Sigmoid colon (tissue), 7 donors: ENCODE measurements at places on chromosomes 5 and 9.
A peak's percentile ranks its signal among the peaks of the same experiment; 100 is the strongest.

GRCh38 chr5:24621792-24622191 is 23.0 kb downstream of the CDH10 start:
- DNase-seq: peak; percentile 65

- DNase-seq: no peak
Measured at GRCh38 chr9:91248707-91249106, 113.0 kb downstream of the AUH start.

DNA sequence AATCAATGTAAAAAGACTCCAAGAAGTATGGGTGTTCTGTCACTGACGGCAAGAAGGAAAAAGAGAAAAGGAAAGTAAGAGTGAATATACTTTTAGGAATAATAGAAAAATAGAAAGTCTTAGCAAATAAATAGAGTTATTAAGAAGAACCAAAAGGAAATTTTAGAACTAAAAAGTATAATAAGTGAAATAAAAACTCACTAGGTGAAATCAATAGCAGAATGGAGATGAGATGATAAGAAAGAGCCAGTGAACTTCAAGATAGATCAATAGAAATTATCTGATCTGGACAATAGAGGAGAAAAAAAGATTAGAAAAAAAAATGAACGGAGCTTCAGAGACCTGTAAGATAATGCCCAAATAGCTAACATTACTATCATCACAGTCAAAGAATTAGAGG is 31.6 kb upstream of the ANXA6 start:
- DNase-seq: no peak

DNA sequence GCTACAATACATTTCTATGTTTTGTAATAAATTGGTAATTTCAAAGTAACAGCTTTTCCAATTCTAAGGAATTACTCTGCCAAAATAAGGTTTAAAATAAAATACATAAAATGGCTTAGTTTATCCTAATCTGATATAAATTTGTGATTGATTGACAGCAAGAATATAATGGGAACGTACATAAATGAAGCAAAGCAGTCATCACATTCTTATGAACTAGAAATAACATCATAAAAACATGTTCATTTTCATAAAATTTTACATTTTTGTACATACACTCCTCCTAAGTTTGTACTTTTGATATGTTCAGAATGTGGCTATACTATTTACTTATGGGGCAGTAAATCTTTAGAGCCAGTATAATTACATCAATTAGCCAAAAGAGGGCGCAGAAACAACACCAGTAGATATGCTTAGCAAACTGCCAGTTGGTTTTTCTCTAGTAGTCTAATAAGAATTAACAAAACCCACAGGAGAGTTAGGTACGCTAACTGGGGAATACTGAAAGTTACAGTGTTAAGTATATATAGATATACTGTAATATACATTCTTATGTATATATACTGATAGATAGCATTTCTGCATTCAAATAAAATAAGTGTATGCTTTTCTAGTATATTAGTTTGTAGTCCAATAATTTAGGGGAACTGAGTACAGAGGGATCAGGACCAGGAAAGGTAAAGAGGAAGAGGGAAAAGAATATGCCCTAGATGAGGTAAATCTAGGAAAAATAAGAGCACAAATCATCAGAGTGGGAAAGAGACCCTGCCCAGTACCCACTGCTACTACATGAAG is 76.8 kb downstream of the ZDHHC21 start:
- DNase-seq: no peak

- DNase-seq: no peak
Measured at GRCh38 chr5:81729276-81729675, 21.6 kb downstream of the SSBP2 start.

DNA sequence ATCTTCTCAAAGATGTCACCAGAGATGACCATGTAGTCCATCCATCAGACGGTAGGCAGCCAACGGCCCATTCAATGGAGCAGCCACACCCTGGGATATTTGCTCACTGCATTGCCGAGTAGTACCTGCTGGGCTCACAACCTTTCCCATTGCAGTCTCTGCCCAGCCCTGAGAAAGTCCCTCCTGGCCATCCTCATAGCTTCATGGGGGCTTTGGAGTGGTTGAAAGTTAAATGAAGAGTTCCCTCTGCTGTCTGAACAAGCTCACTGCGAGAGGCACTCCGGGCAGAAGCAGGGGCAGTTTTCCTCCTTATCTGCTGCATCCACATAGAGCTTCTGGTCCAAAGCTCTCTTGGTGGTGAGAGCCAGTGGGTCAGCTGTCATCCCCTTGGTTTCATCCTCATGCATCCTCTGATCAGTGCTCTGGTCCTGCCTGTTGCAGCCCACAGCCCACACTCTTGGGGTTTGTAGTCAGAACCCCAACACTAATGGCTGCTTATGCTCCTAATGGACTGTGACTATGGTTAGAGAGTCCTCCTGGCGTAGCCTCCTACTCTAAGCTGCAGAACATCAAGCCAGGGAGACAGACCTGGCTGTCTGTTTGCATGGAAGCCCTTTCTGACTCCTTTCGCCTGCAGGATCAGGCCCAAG is 23.3 kb downstream of the TNFSF8 start:
- DNase-seq: no peak

DNA sequence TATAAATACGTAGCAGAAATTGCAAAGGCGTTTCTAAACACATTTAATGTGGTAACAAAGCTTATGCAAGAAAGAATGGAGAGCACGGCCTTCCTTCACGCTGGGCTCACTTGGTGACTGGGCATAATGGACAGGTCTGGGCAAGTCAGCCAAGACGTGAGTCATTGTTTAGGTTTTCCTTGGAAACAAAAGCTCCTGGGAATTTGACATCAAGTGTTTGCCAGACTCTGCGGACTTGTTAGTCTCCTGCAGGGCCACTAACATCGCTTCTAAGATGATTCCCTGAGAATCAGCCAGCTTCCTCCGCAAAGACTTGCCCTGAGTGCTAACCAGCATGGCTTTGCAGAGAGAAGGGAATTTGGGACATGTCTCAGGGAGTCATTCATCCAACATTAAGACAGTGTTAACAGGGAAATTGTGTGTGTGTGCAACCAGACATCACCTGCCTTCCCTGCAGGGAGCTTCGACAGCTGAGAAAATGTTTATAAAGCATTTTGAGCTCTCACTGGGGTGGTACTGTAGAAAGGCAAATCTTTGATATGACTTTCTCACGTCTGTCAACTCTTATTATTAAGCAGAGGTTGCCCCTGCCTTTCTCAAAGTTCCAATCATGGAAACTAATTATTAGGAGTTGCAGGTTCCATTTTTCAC is 182.5 kb downstream of the NTRK2 start:
- DNase-seq: no peak

- no peak for DNase-seq
Measured at GRCh38 chr5:110832683-110833082, 93.9 kb downstream of the SLC25A46 start.

- DNase-seq: no peak
Measured at GRCh38 chr9:38482918-38483592, 58.8 kb upstream of the IGFBPL1 start.

GRCh38 chr5:123298335-123299030 is 124.7 kb downstream of the CEP120 start:
- no peak for DNase-seq

GRCh38 chr9:131657456-131657855 is 82.4 kb downstream of the RAPGEF1 start:
- DNase-seq: no peak

GRCh38 chr5:137090721-137091120 is 408.4 kb downstream of the SPOCK1 start:
- DNase-seq: no peak

DNA sequence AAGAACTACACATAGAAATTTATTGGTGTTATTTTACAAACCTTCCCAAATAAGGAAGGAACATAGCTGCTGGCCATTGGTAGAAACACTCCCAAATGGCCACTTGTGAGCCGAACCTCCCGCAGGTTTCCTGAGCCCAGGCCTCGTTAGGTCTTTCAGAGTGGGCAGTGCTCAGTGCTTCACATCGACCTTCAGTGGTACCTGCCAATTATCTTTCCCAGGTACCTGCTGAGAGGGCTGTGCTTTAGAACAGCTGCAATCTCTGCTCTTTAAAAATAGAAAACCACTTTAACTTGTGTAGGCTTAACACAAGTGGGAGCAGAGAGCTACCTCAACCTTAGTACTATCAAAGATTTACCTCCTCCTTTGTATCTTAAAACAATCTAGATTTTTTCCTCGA is 334.1 kb downstream of the RFX3 start:
- DNase-seq: no peak
